ENCODE measurements at places on chromosomes 6 and 20.

GRCh38 chr20:40957265-40957760 lies 71.3 kb upstream of the TOP1 start:
- DNase-seq: no peak

- DNase-seq: no peak
Measured at GRCh38 chr6:3650076-3650958, 101.2 kb downstream of the PXDC1 start.

DNA sequence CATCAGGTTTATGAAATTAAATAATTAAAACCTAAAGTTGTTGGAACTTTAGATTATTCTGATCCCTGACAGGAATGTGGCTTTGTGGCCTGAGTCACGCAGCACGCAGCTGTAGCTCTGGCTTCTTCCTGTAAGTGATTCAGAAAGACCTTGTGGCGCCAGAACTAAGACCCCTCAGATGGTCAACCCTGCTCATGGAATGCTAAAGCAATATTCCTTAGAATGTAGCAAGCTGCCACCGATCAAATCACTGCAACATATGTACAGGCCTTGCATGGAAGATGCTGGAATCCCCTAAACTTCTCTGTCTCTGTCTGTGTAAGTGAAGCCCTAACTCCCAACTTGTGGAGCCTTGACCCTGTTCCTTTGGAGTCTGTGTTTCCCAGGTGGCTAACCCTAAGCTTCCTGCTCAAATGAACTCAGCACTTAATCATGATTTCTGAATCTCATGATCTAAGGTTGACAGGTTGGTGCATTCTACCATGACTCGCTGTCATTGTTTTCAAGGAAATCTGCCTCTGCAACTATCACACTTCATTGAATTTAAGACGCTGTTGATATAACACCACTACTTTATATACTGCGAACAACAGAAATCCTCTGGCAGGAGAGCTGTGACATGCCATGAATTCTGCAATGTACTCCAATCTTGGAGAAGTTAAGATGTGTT lies 111.2 kb upstream of the CST7 start:
- no peak for DNase-seq

GRCh38 chr6:165594584-165595333 lies 68.3 kb downstream of the PDE10A start:
- no peak for DNase-seq

- DNase-seq: no peak
Measured at GRCh38 chr20:50189681-50190250, 864 bp upstream of the CEBPB start.

GRCh38 chr6:85865420-85866369 lies 223.0 kb upstream of the SYNCRIP start:
- DNase-seq: no peak

DNA sequence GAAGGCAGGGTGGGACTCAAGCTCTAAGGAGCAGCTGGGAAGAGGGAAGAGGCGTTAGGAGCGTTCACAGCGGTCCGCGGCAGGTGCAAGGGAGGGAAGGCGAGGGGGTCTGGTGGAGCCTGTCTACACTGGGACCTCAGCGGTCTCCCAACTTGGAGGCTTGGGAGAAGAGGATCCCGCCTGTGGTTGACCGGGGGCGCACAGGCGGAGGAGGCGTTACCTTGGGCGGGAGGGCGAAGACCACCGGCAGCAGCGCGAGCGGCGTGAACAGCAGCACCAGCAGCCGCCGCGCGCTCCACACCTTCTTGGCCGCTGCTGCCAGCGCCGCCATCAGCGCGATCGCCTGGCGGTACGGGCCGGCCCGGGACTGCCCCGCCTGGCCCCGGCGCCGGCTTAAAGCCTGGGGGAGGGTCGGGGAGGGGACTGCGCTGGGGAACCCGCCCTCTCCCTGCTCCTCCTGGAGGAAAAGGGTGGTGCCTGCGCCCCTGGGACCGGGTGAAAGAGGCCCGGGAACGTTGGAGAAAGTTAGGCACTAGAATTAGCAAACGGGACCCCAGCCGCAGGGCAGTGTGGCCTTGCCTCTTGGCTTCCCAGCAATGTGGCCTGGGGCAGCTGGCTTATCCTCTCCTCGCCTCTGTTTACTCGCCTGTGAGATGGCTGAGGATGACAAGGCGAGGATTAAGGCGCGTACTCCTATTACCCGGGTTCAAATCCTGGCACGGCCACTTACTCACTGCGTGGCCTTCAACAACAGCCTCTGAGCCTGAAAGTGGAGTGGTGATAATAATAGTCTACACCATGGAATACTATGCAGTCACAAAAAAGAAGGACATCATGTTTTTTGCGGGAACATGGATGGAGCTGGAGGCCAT lies at the start of gene SLC13A3:
SLC13A3 (minus strand) TSS at position 369 of the 872 bp plus-strand sequence; CDS start at position 331, 38 bp downstream.
- DNase-seq: peak; percentile 55

DNA sequence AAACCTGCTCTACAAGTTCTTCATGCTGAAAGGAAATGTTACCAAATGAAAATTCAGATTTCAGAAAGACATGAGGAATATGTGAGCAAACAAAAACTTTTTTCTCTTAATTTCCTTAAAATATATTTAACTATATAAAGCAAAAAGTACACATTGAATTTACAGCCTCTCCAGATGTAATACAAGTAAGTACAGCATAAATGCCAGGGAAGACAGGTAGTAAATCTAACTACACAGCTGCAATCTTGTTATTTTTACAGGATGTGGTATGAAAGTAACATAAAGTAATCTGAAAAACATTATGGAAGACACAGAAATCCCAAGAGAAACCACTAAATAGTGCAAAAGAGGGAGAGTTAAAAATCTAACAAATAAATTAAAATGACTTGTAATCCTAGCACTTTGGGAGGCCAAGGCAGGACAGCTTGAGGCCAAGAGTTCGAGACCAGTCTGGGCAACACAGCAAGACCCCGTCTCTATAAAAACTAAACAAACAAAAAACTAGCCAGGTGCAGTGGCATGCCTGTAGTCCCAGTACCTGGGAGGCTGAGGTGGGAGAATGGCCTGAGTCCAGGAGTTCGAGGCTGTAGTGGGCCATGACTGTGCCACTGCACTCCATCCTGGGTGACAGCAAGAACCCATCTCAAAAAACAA lies 50.7 kb downstream of the FAM8A1 start:
- DNase-seq: no peak

GRCh38 chr6:84018453-84019061 lies 15.0 kb upstream of the MRAP2 start:
- no peak for DNase-seq

DNA sequence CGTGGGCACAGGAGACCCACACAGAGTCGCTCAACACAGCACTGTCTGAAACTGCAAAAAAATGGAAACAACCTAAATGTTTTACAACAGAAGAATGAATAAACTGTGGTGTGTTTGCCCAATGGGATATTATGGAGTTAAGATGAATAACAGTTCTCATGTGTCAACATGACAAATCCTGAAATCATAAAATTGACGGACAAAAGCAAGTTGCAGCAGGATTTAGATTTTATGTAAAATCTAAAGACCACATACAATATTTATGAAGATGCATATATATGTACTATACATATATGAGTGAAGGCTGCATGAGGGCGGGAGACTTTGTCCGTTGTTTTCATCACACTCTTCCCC lies 79.7 kb downstream of the GRM4 start:
- no peak for DNase-seq

- no peak for DNase-seq
Measured at GRCh38 chr6:104134876-104135275, 724.8 kb downstream of the HACE1 start.

- DNase-seq: no peak
Measured at GRCh38 chr6:74356391-74356790, 660.4 kb downstream of the CD109 start.

DNA sequence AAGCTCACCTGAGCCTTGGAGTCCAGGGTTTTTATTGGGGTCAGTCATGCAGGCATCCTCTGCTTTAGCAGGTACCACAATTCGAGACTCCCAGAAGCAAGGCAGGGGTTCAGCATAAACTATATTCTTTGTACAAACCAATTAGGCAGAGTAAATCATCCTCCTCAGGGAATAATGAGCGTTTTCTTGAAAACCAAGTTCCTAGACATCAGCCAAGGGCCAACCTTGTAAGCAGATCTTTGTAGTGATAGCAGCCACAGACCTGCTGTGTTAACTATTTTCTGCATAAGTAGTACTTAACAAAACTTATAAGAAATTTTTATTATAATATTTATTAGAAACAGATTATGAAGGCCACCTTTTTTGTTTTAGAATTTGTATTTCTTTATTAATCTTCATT lies 74.7 kb downstream of the STXBP5 start:
- no peak for DNase-seq

GRCh38 chr20:22404419-22405170 lies 179.8 kb downstream of the FOXA2 start:
- no peak for DNase-seq
